Hypothalamus (tissue), 51 donors: ENCODE measurements at places on chromosomes 3 and 15.

DNA sequence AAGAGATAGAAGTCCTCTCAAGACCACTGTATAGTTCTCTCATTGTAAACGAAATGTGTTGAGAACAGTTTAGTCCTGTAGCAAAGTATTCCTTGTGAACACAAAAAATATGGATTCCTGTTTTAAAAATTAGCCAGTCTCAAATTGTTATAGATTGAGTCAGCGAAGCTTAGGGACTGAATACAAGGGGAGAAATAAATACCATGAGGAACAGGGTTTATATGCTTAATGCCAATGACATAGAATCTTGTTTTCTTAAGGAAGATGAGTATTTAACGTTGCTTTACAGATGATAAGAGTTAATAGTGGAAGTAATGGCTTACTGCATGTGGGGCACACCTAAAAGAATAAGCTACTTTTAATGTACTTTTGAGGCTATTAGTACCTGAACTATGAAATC is 37.9 kb downstream of the SETD5 start:
- DNase-seq: no peak

GRCh38 chr3:38311476-38311875 is 29.4 kb downstream of the SLC22A14 start:
- DNase-seq: no peak

DNA sequence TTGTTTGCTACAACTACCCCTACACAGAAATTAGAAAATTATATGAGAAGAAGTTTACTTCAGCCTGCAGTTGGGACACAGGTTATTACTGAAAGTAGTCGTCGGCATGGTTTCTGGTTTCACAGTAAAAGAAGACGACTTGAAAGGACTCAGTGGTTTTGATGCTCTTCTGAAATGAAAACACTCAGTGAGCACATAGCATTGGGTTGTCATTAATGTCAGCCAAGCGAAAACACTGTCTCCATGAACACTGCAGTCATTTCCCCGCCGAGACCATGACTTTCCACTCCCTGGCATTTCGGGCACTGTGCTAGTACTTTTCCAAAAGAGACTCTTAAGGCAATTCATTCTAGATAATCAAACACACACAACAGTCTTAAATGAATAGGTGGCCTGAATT is 69.2 kb upstream of the ICE2 start:
- no peak for DNase-seq

DNA sequence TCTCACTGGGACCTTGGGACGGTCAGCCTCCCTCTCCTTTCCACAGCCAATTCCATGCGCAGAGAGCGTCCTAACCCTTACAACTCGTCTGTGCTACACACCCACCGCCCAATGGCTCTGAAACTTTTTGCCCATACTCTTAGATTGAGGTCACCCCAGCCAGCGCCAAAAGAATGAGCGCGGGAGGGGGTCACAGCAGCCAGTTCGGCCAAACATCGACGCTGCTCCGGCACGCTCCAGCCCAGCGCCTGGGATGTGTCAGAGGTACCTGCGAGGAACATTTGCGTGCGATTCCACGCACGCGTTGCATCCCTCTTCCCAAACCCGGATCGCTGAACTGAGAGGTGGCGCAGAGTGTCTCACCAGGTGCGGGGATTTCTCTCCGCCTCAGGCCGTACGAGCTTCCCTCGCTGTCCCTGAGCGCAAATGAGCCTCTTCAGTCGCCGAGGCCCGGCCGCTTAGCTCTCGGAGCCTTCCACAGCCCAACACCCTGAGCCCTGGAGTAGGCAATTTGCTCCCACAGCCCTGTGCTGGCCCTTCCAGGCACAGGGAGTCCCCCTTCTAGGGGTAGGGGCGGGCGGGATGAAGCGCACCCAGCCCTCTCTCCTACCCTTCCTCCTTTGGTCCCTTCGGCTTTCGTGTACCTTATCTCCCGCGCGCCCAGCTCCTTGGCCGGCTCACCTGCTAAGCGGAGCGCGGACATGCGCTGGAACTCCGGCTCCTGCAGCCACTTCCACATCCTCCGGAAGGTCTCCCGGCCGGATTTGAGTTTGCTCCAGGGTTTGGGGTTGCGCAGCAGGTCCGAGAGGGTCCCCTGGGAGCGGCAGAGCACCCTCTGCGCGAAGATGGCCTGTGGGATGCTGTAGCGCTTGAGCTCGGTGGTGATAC is 1.8 kb downstream of the ONECUT1 start:
- no peak for DNase-seq

- no peak for DNase-seq
Measured at GRCh38 chr3:44016818-44017217, 224.9 kb upstream of the TOPAZ1 start.

- no peak for DNase-seq
Measured at GRCh38 chr15:19988094-19988660, 553.4 kb downstream of the GOLGA6L6 start.

GRCh38 chr3:134061401-134061800 is 31.7 kb upstream of the SLCO2A1 start:
- no peak for DNase-seq

DNA sequence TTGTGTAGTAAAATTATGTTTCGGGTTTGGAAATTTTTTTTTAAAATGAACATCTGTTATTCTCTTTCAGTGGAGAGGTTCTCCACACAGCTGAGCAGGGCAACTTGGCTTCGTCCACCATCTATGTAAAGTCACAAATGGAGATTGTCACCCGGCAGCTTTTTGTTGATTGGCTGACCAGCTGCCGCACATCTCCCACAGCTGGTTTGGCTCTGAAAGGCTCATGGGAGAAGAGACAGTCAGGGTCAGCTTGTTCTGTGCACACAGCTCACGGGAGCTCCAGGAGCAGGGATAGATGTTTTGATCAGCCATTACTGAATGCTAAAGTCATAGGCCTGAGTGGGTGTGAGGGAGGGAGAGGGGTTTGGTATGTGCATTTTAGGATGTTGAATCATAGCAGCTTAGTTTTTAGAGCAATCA is 12.9 kb upstream of the CCDC80 start:
- no peak for DNase-seq

GRCh38 chr15:58738046-58738707 is 11.3 kb downstream of the ADAM10 start:
- DNase-seq: no peak

DNA sequence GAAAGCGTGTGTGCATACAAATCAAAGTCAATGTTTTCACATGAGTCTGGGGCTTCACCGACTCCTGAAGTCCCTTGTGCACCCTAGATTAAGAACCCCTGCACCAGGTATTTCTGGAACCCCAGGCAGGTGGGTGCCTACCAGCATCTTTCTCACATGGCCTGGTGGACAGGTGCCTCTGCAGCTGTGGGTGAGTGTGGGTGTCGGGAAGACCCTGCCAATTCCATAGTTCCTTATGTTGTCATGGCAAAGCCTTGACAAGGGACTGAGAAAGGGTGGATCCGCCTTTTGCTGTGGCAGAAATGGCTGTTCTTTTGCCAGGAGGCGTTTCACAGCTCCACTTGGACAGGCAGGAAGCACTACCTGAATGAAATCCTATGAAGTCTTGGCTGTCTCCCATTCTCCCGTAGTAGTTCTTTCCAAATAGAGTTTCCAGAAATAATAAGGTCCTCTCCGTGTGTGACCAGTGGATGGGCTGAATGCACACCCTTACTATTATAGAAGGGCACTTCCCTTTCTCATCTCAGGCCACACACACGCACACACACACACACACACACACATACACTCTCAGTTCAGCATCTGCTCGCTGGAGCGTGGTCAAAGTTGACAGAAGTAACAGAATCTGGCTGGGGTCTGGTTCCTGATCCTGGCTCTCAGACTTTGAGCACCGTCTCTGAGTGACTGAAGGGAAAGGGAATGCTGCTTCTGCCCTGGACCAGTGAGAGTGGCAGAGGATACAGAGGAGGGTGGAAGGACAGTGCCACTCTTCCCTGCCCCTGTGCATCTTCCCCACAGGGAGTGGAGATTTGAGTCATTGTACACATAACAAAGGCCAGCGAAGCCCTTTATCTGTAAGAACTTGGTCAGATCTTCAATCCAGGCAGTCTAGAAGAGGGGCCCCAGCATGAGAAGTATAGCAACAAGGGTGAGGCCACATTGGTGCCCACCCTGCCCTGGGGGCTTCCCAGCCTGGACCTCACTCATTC is 38.7 kb downstream of the PDIA5 start:
- no peak for DNase-seq

- no peak for DNase-seq
Measured at GRCh38 chr15:55710286-55710685, 32.7 kb downstream of the PRTG start.
